ENCODE measurements at places on chromosomes 2 and 18.
A peak's percentile ranks its signal among the peaks of the same experiment; 100 is the strongest.

- no peak for DNase-seq
These were observed 1.4 kb downstream of the FZD5 start for GRCh38 chr2:207768168-207768865.

DNA sequence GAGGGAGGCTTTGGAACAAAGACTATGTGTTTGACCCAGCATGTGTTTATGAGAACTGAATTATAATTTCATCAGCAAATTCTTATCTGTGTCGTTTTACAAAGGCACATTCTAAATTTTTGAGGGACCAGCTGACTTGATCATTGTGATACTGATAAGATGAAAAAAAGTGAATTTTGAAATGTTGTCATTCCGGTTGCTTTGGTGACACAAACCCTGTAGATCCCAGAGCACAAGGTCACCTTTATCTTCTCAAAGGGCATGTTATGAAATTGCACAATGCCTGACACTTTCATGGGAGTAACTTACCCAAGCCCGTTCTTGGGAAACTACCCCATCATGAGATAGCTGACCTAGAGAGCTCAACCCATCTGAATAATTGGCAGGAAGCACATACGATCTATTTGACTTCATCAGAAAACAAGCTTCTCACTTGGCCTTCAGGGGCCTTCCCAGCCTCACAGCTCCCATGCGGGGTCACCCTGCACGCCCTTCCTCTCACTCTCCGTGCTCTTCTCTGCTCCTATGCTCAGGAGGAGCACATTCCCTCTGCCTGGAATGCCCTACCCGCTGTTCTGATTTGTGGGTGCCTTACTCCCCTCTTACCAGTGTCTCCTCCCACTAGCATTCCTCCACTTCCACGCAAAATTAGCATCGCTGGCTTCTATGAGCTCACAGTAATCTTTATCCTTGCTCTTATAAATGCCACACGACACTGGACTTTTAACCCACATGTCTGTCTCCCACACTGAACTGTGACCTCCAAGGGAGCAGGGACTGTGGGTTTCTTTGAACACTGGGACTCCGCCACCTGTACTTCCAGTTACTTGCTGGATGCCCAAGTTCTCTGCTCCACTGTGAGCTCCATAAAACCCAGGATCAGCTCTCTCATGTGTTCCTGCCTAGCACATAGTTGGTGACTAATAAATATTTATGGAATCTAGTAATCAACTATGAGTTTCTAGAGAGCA lies 555.8 kb upstream of the ID2 start:
- no peak for DNase-seq

GRCh38 chr18:35467624-35468016 lies 30.1 kb downstream of the INO80C start:
- DNase-seq = peak; percentile 32

DNA sequence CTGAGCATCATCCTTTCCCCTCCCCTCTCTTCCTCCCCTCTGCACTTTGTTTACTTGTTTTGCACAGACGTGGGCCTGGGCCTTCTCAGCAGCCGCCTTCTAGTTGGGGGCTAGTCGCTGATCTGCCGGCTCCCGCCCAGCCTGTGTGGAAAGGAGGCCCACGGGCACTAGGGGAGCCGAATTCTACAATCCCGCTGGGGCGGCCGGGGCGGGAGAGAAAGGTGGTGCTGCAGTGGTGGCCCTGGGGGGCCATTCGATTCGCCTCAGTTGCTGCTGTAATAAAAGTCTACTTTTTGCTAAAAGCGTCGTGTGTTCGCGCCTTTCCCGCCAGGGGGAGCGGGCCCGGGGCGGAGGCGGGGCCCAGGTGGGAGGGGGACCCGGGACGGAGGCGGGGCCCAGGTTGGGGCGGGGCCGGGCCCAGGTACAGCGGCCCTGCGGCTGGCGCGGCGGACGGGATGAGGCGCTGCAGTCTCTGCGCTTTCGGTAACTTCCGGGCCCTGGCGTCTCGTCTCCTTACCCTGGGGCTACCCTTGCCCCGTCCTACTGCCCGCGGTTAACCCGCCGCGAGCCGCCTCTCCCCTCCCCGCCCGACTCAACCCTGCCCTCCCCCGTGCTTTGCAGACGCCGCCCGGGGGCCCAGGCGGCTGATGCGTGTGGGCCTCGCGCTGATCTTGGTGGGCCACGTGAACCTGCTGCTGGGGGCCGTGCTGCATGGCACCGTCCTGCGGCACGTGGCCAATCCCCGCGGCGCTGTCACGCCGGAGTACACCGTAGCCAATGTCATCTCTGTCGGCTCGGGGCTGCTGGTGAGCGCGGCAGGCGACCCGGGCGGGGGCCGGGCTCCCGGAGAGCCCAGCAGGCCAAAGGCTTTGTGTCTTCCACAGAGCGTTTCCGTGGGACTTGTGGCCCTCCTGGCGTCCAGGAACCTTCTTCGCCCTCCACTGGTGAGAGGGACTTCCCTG lies at the start of gene KRTCAP3:
KRTCAP3 (plus strand) TSS at position 424 of the 962 bp plus-strand sequence; CDS start at position 456, 32 bp downstream.
- no peak for DNase-seq

- no peak for DNase-seq
These were observed 209.3 kb upstream of the SOX11 start for GRCh38 chr2:5482929-5483331.

DNA sequence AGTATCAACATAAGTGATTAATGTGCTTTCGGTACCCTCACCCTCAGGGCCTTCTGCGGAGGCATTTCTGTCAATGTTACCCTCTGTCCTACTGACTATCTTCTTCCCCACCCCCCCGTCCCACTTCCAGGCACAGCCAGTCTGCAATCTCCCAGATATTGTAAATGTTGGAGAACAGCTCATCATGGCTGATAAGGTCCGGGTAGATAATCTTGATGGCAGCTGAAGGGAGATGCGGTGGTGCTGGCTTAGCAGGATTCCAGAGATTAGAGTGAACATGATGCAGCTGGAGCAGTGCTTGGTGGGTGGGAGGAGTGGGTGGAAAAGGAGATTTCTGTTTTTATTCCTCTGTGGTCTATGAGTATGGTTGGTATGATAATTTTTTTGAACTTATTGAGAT lies 15.5 kb downstream of the GTF2A1L start:
- DNase-seq = no peak

DNA sequence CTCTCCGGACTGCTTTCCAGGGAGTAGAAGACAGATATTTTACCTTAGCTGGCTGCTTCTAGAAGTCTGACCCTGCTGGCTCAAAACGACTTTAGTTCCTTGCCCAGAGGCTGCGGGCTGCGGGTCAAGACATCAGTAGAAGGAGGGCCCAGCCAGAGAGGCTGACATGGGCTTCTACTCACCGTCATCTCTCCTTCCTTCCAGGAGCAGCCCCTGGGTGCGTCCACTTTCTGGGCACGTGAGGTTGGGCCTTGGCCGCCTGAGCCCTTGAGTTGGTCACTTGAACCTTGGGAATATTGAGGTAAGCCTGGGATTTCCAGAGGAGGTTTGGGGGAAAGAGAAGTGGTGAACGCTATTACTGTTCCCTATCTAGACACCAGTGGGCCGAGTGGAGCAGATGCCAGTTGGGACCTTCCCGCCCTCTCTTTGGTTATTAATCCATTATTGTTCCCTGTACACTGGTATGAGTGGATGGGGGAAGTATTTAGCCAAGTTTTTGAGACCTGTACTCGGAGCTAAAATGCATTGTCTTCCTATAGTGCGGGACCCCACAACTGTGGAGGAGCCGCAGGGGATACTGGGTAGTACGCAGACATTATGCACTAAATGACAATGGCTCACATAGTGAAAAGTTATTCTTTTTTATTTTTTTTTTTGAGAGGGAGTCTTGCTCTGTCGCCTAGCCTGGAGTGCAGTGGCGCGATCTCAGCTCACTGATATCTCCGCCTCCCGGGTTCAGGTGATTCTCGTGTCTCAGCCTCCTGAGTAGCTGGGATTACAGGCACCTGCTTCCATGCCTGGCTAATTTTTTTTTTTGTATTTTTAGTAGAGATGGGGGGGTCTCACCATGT lies 26.3 kb upstream of the CASP8 start:
- no peak for DNase-seq

DNA sequence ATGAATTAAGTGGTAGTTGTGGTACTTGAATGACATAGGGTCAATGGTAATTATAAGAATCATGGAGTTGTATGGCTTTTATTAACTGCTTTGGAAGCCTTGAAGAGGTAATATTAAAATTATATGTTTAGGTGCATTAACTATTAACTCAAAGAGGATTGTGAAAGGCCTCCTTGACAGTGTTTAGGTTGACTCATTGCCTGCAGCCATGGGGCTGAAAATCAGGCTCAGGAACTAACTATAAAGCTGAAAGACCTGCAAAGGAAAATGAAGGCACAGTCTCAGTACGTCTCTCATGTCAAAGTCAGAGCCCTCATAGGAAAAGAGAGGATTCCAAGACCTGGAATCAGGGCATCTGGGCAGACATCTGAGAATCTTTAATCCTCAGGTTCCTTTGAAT lies 31.0 kb downstream of the CACNB4 start:
- no peak for DNase-seq

DNA sequence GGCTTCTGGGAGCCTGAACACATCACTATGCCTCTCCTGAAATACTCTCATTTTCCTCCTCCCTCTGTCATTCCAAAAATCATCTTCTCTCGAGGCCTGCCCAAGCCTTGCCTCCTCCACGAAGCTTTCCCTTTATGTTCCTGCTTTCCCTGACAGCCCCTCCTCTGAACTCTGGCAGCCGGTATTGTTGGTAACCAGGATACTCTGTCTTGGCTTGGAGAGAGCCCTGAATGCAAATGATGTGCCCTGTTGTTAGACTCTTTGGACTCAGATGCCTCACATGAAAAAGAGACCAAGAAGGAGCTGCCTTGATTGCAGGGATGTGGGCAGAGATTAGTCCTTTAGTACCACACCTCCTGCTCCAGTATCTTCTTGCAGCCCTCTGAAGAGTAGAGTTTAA lies 138.5 kb upstream of the DLX2 start:
- DNase-seq = no peak

GRCh38 chr2:237405006-237405559 lies 8.9 kb downstream of the COL6A3 start:
- no peak for DNase-seq

DNA sequence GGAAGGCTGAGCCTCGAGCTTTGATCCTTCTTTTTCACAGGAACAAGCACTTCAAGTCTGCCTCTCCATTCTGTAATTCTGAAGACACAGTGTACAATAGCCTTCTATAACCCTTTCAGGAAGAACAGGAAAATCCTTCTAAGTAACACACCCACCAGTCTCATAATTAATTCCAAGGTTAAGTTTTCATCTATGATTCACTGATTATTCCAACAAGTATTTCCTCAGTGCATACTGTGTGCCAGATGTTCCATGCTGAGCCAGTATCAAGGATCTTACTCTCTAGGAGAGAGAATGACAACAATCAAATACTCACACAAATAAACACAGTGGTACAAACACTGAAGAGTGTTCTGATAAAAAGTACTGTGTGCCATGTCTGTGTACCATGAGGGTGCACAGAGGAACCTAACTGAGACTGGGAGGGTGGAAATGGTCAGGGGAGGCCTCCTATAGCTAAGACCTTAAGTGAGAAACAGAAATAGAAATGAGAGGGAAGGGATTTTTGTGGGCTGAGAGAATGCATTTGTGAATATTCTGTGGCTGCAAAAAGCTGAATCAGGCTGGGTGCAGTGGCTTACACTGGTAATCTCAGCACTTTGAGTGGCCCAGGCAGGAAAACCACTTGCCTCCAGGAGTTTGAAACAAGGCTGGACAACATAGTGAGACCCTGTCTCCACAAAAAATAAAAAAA lies 7.3 kb upstream of the MTLN start:
- DNase-seq = no peak

- DNase-seq = no peak
These were observed 121.8 kb upstream of the DNAJC10 start for GRCh38 chr2:182594286-182594685.

GRCh38 chr2:5983511-5984272 lies 291.5 kb downstream of the SOX11 start:
- no peak for DNase-seq

DNA sequence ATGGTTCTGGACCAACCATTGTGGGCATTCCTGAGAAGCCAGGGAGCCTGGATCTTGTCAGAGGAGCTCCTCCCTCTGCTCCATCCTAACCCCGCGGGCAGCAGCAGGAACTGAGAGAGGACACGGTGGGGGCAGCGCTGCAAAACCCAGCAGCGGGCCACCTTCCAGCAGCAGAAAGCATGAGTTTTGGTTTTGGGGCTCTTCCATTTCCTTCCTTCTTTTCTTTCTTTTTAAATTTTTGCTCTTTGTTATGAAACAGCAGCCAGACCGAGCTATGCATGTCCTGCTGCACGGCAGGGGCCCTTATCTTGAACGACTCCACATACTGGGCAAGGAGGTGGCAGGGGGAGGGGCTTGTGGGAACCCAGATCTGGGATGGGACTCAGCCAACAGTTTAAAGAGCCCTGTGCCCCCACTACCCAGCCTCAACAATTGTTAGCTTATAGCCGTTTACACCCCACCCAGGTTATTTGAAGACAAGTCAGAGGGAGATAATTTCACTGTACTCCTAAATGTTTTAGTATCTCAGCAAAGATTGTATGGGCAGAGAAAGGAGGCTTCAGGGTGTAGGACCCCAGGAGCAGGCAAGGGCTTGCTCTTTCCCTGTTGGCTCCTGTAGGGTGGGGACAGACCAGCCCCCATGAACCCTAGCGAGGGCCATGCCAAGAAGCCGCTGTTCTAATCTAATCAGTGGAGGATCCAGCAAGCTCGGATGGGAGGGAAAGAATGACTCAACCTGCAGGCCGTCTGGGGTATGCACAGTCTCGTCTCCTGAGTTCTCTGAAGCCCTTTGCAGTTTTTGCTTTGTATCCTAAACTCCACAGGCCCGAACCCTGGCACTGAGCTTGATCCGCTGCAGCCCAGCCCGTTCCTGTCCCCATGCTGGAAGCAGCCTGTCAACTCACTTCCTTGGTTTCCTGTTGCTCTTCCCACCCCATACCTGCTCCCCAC lies 75.3 kb downstream of the LRRFIP1 start:
- no peak for DNase-seq

- no peak for DNase-seq
These were observed 42.3 kb upstream of the MYO1B start for GRCh38 chr2:191202881-191203397.

All from GM18507 (cell line).